K562 (cell line): ENCODE measurements at places on chromosomes 4 and X.

GRCh38 chrX:151816934-151817333 is 82.4 kb downstream of the CNGA2 start:
- no peak for DNase-seq

GRCh38 chrX:115521741-115522140 is 39.2 kb upstream of the PLS3 start:
- no peak for DNase-seq

- DNase-seq: no peak
These were observed 35.4 kb upstream of the PGRMC2 start for GRCh38 chr4:128322986-128323385.

GRCh38 chr4:149158817-149159216 is 656.8 kb downstream of the IQCM start:
- DNase-seq: no peak

DNA sequence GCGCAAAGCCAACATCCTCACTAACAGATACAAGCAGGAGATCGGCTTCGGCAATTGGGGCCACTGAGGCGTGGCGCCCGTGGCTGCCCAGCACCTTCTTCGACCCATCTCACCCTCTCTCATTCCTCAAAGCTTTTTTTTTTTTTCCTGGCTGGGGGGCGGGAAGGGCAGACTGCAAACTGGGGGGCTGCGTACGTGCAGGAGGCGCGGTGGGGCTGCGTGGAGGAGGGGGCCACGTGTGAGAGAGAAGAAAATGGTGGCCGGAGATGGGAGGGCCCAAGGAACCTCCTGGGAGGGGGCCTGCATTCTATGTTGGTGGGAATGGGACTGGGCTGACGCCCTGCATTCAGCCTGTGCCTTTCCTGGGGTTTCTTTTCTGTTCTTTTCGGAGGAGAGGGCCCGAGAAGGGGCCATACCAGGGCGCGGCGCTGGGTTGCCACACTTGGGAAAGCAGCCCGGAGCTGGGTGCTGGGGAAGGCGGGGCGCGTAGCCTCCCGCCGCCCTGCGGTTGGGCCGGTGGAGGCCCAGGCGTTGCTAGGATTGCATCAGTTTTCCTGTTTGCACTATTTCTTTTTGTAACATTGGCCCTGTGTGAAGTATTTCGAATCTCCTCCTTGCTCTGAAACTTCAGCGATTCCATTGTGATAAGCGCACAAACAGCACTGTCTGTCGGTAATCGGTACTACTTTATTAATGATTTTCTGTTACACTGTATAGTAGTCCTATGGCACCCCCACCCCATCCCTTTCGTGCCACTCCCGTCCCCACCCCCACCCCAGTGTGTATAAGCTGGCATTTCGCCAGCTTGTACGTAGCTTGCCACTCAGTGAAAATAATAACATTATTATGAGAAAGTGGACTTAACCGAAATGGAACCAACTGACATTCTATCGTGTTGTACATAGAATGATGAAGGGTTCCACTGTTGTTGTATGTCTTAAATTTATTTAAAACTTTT is 4.5 kb downstream of the MID1IP1 start:
- DNase-seq: peak; percentile 21

DNA sequence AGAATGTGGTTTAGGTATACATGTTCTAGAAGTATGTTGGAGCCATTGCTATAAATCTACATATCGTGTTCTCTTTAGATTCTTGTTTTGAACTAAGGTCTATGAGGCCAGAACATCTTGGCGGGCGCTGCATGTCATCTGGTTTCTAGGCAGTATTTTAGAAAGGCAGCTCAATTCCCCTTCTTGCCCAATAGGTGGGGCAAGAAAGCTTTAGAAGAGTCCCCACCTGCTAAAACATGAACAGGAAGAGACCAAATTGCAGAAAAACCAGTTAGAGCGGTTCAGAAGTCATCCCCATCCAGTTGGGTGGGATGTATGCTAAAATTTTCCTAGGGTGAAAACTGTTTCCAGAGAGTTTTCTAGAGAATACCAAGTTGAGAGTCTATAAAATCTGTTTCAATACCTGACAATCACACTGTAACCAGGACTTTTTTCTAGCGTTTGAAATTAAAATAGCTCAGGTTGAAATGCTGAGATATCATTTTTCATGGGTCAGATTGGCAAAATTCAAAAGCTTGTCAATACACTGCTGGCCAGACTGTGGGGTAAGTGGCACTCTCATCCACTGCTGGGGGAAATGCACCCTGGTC is 17.5 kb upstream of the SH3KBP1 start:
- DNase-seq: peak; percentile 45

GRCh38 chr4:133188433-133189146 is 39.5 kb downstream of the PCDH10 start:
- no peak for DNase-seq

DNA sequence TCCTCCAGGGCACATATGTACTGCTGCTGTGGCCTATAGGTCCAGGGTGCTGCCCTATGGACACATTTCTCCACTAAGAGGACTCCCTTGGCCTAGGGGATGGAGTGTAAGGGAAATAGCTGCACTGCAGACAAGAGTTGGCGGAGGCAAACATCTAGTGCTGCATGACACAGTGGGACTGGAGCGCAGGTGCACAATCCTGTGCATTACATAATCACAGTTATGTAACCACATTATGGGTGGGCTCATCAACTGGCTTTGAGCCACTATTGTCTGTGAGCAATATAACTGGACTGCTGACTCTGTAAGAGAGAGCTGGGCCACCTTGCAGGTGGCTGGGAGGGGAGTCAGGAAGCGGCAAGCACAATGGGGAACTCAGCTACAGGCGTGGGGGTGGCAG is 3.2 kb upstream of the TIGD2 start:
- DNase-seq: no peak

DNA sequence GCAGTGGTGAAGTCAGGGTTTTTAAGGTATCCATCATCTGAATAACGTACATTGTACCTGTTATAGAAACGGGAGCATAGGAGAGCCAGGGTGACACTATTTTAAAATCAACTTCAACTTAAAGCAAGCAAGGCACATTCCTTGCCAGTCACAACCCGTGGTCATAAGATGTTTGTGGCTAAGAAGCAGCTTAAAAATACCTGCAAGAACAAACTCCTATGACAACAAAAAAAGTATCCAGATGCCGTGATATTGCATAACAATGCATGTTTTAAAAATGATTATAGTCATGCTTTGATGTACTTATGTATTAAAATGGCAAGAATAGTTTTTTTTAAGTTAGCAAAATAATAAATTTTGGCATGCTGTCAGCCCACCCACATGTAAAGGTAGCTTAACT is 16.5 kb upstream of the SYNPO2 start:
- DNase-seq: no peak

DNA sequence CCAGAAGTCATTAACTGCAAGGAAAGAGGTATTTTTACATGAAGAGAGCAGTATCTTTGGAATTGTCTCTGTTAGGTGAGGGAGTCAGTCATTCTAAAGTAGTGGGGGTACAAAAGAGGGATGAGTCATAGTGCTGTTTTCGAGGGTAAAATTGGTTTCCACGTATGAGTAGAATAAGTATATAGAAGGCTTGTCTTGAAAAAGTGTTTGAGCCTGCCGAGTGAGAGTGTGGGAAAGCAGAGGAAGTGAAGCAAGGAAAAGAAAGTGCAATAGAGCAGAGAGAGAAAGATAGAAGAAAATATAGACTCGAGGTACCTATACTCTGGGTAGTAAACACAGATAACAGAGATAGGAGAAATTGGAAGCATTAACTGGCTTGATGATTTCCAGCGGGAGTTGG is 696.4 kb downstream of the DMD start:
- no peak for DNase-seq

DNA sequence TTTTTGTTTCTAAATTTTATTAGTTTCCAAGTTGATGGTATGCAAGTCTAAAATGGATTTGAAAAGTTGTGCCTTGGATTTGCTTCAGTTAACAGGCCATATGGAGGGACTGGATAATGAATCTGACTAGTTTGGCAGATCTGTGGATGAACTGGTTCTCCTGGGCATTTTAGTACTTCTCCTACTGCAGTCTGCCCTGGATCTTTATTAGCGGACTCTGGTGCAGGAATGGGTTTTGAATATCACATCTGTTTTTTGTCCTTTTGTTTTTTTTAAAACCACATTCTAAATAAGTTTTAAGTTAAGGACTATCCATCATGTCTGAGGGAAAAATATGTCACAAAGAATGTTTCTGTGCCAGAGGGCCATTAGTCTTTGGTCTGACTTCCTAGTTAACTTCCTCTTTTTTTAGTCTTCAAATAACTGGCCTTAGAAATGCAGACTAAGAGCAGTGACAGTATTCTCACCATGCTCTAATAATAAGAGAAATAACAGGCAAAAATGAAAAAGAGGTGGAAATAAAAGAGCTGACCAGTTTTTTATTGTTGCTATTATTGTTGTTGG is 13.9 kb upstream of the DCK start:
- no peak for DNase-seq

DNA sequence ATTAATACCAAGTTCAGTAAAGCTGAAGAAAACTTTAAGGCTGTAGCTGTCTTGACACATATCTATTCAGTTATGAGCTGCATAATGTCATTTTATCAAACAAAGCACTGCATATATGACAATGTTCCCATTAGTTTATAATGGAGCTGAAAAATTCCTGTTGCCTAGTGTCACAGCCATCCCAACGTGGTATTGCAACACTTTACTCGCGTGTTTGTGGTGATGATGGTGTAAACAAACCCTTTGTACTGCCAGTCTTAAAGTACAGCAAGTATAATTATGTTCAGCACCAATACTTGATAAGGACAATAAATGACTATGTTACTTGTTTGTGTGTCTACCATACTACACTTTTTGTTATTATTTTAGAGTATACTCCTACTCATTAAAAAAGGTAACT is 1415.6 kb upstream of the PCDH7 start:
- DNase-seq: no peak

GRCh38 chr4:167868163-167868562 is 224.2 kb upstream of the ANXA10 start:
- DNase-seq: no peak

GRCh38 chrX:125137521-125137920 is 182.2 kb upstream of the TEX13C start:
- DNase-seq: no peak

DNA sequence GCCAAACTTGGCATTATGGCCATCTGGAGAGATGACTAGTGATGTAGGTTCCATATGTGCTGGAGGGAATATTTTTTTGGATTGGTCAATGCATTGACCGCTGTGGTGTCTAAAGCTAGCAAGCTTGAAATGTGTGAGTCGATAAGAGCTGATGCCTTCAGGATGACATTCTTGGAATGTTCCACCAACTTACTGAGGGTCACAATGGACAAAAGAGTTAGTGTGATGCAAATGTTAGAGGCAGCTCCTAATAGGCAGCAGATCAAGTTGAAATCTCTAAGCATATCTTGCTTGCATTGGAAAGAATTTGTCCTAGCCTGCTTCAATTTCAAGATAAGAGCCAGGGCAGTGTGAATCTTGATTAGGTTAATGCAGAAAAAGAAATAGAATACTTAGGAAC is 210.4 kb upstream of the AFF2 start:
- DNase-seq: no peak

GRCh38 chr4:8741513-8742226 is 130.0 kb downstream of the HMX1 start:
- DNase-seq: no peak

GRCh38 chr4:137106287-137106686 is 426.0 kb downstream of the PCDH18 start:
- no peak for DNase-seq

DNA sequence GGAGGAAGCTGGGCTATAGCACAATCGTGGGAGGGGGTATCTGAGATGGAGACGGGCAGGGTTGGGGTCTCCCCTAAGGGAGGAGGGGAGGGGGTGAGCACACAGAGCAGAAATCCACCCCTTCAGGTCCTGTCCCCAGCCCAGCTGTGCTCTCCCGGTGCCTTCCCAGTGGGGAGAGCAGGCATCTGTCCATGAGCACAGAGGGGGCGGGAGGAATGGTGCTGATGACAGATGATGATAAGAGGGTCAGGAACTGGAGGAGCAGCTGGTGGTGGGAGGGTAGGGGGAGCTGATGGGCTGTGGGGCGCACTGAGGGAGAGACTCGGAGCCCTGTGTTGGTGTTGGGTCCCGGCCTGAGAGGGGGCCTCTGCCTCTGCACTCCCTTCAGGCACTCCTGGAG is 8.6 kb downstream of the ATP2B3 start:
- DNase-seq: peak; percentile 28

DNA sequence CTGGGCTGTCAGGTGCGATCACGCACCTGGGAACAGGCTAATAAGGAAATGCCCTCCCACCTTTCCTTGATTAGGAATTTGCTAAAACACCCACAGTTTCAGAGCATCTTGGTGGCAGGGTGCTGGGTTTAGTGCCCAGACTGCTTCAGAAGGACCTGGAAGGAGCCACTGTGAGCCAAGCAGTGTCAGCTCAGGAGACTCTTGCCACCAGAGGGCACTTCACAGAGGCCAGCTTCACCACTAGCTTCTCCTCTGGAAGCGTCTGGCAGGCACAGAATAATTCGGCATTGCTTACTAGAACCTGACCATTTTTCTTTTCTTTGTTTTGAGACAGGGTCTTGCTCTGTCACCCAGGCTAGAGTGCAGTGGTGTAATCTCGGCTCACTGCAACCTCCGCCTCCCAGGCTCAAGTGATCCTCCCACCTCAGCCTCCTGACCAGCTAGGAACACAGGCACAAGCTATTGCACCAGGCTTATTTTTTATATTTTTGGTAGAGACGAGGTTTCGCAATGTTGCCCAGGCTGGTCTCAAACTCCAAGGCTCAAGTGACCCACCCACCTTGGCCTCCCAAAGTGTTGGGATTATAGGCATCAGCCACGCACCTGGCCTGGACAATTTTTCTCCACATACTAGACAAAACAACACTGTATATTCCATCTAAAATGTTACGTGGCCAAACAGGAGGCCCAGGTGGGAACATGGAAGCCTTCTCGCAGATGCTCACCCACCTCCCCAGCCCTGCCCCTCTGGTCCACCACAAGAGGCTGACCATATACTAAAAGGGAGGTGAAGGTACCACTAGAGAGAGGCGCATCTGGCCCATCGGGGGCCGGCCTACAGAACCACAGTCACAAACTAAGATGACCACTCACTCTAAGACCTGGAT is 14.1 kb downstream of the NOP14 start:
- no peak for DNase-seq

DNA sequence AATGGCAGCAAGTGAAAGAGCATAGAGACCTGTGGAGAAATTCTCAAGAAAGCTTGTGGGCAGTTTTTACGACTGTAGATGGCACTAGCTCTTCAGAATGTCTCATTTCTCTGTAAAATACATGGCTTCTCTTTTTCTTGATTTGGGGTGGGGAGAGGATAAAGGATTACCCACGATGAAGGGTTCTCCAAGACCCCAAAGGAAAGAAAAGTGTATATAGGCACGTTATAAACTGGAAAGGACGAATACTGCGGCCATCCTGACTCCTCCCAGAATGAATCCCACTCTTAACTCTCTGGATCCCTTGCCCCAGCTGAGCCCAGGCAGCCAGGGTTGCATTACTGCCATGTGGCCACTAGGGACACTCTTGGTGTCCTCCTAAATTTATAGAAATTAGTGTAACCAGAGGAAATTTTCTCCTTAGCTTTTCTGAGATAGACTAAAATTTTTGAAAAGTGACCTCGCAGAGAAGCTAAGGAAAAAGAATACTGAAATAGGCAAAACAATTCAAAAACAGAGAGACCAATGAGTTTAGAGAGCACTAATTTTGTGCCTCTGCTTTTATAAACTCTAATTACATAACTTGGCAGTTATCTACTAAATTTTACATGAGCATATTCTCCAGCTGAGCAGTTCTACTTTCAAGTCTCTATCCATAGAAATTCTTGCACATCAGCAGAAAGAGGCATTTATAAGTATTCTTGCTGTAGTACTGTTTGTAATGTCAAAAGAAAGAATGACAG is 37.8 kb upstream of the PCDH19 start:
- peak; percentile 62 for DNase-seq

GRCh38 chrX:10496345-10496965 is 123.9 kb downstream of the MID1 start:
- no peak for DNase-seq

- DNase-seq: no peak
These were observed 79.9 kb downstream of the AASDH start for GRCh38 chr4:56307423-56307822.
